ENCODE measurements at places on chromosomes 6 and 20. TPM values are rescaled to one million over a fixed set of nuclear protein-coding genes. Genes with fewer than 3 reads are reported as not detected.

GRCh38 chr6:53582963-53583362, 38.1 kb upstream of the GCLC start:
- DNase-seq: no peak

- DNase-seq: no peak
Measured at GRCh38 chr6:5504078-5504477, 242.8 kb downstream of the FARS2 start.

DEFB132 gene
- total RNA-seq: not detected

ABHD12 gene
- 13.8 TPM for total RNA-seq

GRCh38 chr6:108797951-108798669, 50.1 kb upstream of the ARMC2 start:
- no peak for DNase-seq

CRIP3 gene
- 6.4 TPM for total RNA-seq

- no peak for DNase-seq
Measured at GRCh38 chr6:30570740-30571074, 535 bp upstream of the ABCF1 start.

LTA gene
- total RNA-seq: 1,366 TPM

- DNase-seq: no peak
Measured at GRCh38 chr6:110520209-110520965, 44.0 kb upstream of the SLC22A16 start.

DNA sequence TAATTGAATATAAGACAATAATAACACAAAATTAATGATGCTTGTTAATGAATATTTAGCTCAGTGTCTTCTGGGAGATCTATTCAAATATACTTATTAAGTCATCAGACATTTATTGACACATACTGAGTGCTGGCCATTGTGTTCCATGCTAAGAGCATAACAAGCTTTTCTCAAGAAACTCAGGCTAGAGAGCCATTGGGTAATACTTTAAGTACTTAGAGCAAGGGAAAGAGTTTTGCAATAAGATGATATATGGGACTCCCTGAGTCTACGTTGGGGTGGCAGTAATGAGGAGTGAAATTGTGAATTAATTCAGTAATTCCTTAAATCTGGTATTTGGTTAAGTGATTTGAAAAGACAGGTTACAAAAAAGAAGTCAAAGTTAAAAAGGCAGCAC, 11.1 kb downstream of the TMEM200A start:
- no peak for DNase-seq

CTAGE9 gene
- not detected for total RNA-seq

DNA sequence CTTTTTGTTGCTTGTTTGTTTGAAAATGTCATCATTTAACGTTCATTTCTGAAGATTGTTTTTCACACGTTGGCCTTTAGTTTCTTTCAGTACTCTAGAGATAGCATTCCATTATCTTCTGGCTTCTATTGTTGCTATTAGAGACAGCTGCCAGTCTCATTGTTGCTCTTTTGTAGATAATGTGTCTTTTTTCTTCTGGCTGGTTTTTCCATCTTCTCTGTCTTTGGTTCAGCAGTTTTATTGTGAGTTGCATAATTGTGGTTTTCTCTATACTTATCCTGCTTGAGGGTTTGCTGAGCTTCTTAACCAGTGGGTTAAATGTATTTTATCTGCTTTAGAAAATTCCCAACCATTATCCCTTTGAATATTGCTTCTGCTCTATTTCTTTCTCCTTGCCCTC, 23.2 kb upstream of the AIG1 start:
- DNase-seq: no peak

- DNase-seq: no peak
Measured at GRCh38 chr20:25461786-25462545, 54.5 kb downstream of the GINS1 start.

DNA sequence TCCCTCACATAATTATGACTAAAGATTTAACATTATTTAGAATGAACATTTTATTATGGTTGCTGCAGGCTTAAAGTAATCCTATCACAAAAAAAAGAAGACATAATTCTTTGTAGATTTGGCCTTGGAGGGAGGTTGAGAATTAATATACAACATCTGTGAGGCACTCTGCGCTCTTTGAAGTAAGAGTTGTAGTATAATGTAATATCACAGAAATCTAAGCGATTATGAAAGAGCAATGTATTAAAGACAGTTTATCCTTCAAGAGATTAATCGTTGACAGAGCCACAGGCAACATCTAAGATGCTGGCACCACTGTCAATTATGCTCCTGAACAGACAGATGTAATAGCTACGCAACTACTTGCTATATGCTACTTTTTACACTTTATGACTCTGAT, 946.8 kb downstream of the GRIK2 start:
- no peak for DNase-seq

C2 gene
- 5.2 TPM for total RNA-seq

DNA sequence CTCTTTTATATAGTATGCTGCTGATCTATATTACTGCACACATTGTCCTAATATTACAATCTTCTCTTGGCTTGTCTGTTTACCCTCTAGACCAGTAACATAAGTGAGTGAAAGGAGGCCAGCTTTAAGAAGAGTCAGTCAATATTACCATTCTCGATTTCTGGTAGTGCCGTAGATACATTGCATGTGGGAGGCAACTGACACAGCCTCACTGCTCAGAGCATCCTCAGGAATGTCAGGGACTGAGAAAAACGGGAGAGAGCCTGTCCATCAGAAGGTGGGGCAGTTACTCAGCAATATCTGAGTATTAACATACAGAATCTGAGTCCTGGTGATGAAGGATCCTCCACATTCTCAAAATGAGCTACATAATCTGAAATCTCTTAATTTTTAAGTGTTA, 259.9 kb downstream of the GJA1 start:
- DNase-seq: no peak

PRRC2A gene
- 336 TPM for total RNA-seq

- no peak for DNase-seq
Measured at GRCh38 chr20:62959101-62959971, 6.8 kb downstream of the SLC17A9 start.

- DNase-seq: no peak
Measured at GRCh38 chr6:40455686-40456389, 131.3 kb downstream of the LRFN2 start.

DNA sequence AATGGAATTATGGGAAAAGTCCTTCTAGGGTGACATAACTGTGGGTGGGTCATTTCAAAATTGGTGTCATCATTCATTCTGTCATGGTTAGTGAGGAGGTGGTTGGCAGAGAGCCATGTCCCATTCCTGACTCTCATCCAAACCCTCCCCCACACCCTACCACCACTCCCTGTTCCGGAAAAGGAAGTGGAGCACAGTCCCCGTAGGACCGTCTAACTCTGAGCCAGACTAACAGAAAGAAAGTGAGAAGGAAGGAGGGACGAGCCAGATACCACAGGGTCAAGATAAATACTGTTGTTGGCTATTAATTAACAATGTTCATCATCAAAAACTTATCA, 4.8 kb downstream of the TRIM10 start:
- no peak for DNase-seq

ZC2HC1B gene
- not detected for total RNA-seq

COL12A1 gene
- total RNA-seq: 0.06 TPM
